WTC11 (cell line): ENCODE measurements at places on chromosomes 11 and 22.

DNA sequence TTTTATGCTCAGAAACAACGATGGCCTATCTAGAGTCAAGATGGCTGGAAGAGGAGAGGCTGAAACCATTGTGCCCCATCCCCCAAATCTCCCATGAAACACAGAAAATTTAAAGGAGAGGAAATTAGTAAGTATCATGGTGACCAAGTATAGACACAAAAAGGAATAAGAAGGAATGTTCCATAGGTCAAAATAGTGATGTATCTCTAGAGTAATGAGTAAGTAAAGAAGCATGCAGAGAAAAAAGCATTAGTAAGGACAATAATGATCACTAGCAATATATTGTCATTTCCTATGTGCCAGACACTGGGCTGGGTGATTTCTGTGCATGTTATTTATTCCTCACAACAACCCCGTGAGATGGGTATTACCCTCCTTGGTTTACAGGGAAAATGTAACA, 2.6 kb upstream of the SLC22A24 start:
- no peak for DNase-seq

- DNase-seq, result no peak
Observed at GRCh38 chr22:38850941-38851849, 7.4 kb upstream of the NPTXR start.

DNA sequence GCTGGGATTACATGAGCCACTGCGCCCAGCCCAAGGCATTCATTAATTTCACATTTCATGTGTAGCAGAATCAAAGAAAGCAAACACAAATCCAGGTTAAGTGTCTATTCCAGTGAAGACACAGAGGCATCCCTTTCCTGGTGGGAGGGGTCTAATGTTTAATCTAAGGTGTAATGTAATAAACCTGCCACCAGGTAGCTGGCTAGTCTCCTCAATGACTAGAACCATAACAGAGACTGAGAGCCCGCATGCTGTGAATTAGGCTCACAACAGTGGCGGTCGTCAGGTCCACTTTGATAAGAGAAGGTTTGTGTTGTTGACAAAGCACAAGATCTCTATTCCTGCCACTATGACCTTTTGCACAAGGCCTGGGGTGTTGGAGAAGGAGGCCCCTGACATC, 64.2 kb upstream of the ADA2 start:
- DNase-seq, result no peak

DNA sequence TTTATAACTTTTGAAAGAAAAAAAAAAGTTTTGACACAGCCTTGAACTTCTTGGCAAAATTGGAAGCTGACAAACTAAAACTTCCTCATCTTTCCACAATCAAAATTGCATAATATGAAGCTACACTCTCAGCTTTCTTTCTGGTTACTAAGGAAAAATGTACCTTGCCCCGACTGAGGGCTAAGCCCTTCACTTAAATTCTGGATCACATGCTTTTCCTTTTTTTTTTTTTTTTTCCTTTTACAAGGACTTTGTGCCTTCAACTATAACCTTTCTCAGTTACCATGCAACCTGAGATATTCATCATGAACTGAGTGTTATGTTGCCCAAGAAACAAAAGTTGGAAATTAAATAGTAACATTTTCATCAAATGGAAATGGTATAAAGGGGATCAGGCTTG, 188.5 kb upstream of the CARD18 start:
- DNase-seq, result no peak

DNA sequence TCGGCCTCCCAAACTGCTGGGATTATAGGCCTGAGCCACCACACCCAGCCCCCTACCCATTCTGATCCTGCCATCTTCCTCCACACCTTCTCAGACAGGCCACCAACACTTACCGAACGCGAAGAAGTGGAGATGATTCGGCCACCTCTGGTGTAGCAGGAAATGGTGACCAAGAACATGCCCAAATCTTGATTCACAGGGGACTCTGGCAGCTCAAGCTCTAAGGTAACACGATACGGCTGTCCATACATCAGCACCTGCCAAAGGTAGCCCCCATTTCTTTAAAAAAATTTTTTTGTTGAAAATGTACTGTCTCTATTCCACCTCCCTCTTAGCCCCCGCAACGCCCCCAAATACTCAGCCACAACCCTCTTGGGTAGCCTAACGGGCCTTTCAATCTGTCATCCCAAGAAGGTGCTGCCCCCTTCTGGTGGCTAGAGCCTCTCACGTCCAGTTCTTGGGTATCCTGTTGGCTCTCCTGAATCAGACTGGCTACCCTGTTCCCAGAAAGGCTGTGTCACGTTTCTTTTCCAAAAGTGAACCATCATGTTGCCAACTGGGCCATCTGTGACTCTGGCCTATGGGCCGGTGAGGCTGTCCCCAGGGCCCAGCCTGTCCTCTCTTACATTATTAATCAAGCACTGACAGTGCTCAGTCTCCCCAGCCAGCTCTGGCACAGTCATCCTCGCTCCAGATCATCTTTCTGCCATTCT, 5.3 kb upstream of the LRRN4CL start:
- DNase-seq, result peak; percentile 86

GRCh38 chr11:17786824-17787525, 52.4 kb downstream of the KCNC1 start:
- DNase-seq, result no peak

DNA sequence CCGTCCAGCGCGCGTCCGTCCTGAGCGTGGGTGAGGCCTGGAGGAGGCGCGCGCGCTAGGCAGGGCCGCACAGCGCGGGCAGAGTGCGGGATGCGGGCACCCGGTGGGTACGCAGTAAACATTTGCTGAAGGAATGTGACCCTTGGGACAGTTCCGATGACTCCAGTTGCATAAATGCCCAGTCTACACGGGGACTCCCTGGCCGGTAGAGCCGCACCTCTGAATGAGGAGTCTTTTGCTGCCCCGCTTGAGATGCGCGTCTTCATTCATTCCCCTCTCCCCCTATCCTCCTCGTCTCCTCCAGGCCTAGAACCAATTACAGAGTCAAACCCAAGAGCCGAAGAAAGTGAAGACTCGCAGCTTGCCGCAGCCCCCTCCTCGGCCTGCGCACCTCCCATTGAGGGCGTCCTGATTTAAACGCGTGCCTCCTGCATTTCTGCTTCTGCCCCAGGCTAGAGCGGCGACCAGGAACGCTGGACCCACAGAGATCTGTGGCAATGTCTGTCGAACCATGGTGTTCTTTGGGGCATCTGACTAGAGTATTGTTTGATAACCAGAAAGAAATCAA, 729 bp upstream of the CHKB start:
- no peak for DNase-seq

DNA sequence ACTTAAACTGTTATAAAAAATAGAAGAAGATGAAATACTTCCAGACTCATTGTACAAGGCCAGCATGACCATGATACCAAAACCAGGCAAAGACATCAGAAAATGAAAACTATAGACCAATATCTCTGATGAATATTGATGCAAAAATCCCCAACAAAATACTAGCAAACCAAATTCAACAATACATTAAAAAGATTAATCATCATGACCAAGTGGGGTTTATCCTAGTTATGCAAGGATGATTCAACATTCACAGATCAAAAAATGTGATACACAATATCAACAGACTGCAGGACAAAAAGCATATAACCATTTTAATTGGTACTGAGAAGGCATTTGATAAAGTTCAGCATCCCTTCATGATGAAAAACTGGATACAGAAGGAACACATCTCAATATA, 824.5 kb upstream of the RAG2 start:
- no peak for DNase-seq

GRCh38 chr11:3197878-3198528, 20.6 kb downstream of the MRGPRG start:
- DNase-seq, result no peak

GRCh38 chr11:121575963-121576290, 123.2 kb upstream of the SORL1-AS1 start:
- no peak for DNase-seq

DNA sequence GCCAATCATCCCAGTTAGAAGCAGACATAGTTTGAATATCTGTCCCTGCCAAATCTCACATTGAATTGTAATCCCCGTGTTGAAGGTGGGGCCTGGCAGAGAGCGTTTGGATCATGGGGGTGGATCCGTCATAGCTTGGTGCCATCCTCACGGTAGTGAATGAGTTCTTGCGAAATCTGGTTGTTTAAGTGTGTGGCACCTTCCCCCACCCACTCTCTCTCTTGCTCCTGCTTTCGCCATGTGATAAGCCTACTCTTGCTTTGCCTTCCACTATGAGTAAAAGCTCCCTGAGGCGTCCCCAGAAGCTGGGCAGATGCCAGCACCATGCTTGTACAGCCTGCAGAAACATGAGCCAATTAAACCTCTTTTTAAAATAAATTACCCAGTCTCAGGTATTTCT, 5.0 kb upstream of the CCDC81 start:
- no peak for DNase-seq

DNA sequence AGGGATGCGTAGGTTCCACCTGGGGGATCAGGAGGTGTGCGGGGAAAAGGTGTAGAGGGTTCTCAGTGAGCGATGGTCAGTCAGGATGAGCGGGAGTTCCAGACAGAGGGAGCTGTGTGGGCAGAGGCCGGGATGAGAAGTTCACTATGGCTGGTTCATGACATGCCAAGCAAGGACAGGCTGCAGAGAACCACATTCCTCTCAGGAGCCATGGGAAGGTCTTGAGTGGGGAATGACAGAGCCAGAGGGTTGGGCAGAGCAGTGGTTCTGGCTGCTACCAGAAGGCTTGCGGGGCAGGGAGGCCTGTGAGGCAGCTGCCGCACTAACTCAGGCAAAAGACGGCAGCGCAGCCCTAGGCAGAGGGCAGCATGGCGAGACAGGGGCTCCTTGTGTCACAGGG, 66.1 kb downstream of the SCUBE1 start:
- no peak for DNase-seq

DNA sequence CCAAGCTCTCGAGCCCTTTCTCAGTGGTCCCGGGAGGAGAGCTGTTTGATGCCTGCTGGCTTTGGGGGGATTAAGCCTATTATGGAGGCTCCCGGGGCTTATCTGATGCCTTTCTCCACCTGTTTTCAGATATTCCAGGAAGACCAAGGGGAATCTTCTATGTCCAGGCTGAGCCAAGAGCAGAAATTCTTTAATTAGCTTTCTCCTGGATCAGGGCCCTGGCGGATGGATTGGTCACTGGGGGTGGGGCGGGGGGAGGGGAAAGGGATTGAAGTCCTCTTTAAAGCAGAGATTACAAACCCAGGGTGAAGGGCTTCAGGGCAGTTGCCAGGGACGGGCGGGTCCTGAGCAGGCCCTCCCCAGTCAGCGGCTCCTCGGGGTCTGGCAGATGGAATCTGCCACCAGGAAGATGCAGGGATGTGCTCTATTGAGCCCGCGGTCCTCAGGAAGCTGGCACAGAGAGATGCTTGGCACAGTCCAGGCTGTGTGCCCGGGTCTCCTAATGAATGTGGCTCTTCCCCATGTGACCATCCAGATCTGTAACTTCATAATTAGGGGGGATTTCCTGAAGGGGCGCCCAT, 33.6 kb downstream of the MACROD1 start:
- no peak for DNase-seq

DNA sequence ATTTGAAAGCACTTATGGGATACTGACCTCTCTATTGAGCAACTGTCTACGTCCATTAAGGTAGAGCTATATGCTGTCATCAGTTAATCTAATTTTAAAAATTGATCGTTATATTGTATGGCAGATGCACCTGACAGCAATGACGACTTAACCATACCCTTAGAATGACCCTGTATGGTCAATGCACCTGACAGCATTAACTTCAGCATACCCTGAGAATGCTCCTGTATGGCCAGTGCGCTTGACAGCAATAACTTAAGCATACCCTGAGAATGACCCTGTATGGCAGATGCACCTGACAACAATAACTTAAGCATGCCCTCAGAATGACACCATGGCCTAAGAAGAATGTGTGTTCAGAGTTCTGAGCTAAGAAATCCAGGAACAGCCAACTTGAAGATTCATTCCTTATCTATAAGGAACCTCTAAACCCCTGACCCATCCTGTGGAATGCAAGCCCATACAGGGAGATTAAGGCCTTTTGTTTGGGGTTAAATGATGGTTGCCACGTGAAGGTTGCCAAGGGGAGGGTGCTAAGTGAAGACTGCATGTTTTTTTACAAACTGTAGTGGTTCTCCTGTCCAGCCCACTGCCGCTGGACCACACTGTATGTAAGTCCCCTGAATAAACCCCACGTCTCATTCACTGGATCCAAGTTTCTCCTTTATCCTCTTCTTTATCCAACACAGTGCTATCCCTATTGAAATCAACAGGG, 138.3 kb downstream of the GUCY1A2 start:
- DNase-seq, result peak; percentile 19

DNA sequence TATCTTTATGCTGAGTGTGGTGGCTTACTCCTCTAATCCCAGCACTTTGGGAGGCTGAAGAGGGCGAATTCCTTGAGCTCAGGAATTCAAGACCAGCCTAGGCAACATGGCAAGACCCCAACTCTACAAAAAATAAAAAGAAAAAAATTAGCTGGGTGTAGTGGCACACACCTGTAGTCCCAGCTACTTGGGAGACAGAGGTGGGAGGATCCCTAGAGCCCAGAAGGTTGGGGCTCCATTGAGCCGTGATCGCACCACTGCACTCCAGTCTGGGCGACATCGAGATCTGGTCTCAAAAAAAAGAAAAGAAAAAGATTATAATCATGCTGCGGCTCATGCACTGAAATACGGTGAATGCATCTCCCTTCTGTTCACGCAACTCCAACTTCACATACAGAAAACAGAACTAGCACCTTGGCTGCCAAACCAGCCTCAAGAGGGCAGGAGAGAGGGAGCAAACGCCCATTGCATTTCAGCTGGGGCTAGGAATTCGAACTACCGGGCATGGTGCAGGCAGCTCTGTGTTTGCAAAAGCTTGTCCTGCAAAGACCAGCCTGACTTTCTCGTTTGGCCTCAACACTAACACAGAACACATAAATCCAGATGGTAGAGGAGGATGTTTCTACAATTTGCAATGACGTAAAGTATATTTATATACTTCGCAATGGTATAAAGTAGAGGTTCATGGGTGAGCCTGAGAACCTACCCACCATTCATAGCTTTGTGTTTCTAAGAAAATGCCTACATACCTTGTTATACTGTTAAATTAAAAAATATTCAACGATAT, 6.3 kb upstream of the SYNGR1 start:
- DNase-seq, result peak; percentile 77

DNA sequence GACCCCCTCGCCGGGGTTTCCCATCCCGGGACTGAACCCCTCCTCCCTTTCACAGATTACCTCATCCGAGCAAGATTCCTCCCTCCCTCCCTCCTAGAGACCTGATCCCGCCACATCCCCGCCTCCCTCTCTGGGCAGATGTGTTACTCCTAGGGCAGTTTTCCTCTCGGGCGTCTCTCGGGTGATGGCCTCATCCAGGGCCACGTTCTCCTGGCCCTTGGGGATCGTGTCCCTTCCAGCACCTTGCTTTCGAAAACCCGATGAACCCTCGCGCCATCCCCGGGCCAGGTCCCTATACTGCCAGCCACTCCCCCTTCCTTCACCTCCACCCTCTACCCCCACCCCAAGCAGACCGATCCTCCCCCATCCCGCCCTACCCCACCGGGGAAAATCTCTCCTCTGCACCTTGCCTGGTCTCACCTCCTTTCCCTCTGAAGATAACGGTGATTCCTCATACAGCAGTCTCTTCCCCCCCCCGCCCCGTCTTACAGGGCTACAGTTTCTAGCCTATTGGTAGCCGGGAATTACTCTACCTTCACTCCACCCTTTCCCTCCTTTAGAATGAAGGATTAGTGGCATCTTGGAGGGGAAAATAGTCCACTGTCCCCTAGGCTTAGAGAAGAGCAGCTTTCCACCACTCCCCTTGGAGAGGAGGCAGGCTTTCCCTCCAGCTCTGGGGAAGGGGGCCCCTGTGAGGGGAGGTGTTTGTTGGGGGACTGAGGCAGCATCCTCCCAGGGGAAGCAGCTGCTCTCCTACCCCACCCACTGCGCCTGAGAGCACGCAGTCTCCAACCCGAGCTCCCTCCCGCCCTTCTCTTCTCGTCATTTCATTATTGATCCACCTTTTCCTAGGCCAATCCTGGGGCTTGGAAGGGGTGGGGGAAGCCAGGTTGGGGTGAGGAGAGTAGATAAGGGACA, 1.2 kb downstream of the KMT2A start:
- DNase-seq, result peak; percentile 54
